ENCODE measurements at places on chromosomes 5 and 9. TPM values are rescaled to one million over a fixed set of nuclear protein-coding genes. Genes with fewer than 3 reads are reported as not detected.

ZNF608 gene
- polyA plus RNA-seq: 6.0 TPM

NPR2 gene
- polyA plus RNA-seq: 18.3 TPM

CDKN2A gene
- polyA plus RNA-seq: 0.98 TPM

C9 gene
- not detected for polyA plus RNA-seq

RASA1 gene
- polyA plus RNA-seq: 19.2 TPM

SPARC gene
- polyA plus RNA-seq: 654 TPM

TEK gene
- polyA plus RNA-seq: 7.4 TPM

SV2C gene
- not detected for polyA plus RNA-seq

FAM163B gene
- polyA plus RNA-seq: not detected

ANKRD34B gene
- not detected for polyA plus RNA-seq

ARHGEF37 gene
- 4.4 TPM for polyA plus RNA-seq

SPATA6L gene
- polyA plus RNA-seq: 2.7 TPM

HMCN2 gene
- polyA plus RNA-seq: 0.98 TPM

LCN2 gene
- polyA plus RNA-seq: 15.6 TPM

ZNF483 gene
- 0.34 TPM for polyA plus RNA-seq

KCNMB1 gene
- 0.21 TPM for polyA plus RNA-seq

TJP2 gene
- 23.3 TPM for polyA plus RNA-seq

KLHL3 gene
- polyA plus RNA-seq: 0.90 TPM

ASS1 gene
- polyA plus RNA-seq: 90.1 TPM

Data from adipose tissue (tissue), 3 donors.